NCI-H1694 (cell line): ENCODE measurements at places on chromosomes 1 and 21.

DNA sequence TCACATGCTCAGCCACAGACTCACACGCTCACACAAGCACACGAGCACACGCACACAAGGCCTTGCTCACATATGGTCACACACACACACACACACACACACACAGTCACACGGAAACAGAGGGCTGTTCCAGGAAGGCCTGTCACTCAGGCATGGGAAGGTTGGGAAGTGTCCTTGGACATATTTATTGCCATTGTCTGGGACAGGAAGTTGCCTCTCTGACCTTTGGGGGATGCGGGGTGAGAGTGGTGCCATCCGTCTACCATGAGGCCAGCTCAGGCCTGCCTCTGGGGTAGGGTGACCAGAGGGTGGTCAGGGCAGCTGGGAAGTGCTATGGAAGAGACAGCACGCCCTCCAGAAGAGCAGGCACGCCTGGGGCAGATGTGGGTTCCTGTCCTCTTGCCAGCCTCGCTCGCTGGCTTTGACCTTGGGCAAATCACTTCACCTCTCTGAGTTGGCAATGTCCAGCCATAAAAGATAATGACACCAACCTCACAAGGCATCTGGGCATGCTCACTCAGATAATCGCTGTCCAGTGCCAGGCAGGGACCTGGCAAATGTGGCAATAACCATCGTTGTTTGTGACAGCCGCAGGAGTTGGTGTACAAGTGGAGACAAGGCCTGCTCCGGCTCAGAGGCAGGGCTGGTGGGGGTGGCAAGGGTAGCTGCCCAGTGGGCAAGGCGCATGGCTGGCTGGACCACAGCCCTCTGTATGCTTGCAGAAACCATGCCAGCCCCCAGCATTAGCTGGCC, 8.0 kb upstream of the GUCA2A start:
- DNase-seq: no peak

DNA sequence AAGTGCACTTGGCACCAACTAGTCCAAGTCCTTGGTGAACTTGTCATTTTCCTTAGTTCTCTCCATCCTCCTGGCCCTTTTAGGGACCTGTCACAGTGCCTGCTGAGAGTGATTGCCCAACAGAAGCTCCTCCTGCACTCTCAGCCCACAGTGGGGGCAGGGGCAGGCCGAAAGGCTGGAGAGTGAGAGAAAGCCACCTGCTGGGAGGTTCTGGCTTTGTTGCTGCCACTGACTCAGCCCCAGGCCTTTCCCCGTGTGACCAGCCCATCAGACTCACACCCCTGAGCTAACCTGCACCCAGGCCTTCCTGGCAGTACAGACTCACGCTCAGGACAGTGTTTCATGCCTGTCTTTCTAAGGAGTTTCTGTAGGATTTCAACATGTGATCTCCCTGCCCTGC, 17.1 kb upstream of the PROK1 start:
- no peak for DNase-seq

GRCh38 chr1:79667848-79668696, 661.5 kb upstream of the ADGRL4 start:
- no peak for DNase-seq

DNA sequence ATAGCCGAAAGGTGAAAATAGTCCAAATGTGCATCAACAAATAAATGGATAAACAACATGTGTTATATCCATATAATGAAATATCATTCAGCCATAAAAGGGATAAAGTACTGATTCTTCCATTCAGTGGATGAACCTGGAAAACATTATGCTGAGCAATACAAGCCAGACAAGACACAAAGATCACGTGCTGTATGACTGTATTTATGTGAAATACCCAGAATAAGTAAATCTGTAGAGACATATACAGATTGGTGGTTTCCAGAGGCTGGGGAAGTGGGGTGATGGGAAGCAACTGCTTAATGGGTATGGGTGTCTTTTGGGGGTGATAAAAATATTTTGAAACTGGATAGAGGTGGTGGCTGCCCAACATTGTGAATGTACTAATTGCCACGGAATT, 13.3 kb upstream of the GSTM4 start:
- DNase-seq: no peak

DNA sequence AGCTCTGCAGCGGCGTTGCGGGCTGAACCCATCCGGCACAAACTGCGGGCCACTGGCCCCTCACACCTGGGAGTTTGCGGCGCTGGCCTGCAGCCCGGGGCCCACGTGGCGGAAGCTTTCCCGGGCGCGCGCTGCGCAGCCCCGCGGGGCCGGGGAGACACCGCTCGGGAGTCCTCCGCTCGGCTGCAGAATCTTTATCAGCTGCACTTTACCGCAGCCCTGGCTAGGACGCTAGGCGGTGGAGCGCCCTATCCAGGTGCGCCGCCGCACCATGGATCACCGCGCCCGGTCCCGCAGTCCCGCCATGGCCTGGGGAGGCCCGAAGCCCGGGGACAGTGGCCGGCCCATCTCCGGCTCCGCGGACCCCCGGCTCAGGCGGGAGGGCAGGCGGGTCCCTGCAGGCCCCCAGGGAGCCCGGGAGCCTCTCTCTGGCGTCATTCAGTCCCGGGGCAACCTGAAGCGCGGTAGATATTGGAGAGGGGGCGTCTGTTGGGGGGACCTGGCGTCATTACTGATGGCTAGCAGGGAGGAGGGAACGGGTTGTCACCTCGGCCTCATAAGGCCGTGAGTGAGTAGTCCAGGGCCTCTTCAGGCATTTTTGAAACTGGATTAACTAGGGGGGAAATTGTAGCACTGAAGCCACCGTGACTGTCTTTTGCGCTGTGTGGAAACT, 5.7 kb upstream of the OLIG2 start:
- no peak for DNase-seq

DNA sequence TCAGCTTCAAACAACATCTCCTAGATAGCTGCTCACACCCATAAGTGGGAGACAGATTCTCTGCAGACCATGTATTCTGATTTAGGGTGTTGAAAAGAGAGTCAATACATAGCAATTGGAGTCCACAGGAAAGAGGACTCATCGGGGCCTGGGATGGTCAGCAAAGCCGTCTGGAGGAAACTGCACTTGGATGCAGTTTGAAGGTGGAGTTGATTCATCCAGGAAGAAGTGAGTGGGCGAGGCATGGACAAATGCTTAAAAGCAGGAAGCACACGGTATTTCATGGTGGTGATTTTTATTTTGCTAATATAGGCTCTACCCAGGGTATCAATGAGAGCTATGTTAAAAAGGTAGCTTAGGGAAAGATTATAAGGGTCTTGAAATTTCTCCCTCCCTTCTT, 36.8 kb upstream of the DIRAS3 start:
- no peak for DNase-seq
